Fibroblast of lung (primary cell): ENCODE measurements at places on chromosomes 4 and X.

DNA sequence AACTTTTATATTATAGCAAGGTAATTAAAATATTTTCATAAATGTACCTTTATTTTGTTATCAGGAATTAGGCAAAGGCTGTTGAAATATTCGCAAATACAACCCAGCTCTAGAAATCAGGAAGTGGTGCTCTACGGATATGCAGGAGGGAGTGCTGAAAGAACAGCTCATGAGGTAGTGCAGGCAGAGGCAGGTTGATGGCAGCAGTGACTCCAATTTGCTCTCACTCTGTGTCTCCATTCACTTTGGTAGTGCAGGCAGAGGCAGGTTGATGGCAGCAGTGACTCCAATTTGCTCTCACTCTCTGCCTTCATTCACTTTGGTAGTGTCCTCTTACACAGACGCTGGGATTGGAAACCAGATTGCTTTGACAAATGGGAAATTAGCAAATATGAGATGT lies 277.9 kb downstream of the TRIML1 start:
- no peak for DNase-seq

DNA sequence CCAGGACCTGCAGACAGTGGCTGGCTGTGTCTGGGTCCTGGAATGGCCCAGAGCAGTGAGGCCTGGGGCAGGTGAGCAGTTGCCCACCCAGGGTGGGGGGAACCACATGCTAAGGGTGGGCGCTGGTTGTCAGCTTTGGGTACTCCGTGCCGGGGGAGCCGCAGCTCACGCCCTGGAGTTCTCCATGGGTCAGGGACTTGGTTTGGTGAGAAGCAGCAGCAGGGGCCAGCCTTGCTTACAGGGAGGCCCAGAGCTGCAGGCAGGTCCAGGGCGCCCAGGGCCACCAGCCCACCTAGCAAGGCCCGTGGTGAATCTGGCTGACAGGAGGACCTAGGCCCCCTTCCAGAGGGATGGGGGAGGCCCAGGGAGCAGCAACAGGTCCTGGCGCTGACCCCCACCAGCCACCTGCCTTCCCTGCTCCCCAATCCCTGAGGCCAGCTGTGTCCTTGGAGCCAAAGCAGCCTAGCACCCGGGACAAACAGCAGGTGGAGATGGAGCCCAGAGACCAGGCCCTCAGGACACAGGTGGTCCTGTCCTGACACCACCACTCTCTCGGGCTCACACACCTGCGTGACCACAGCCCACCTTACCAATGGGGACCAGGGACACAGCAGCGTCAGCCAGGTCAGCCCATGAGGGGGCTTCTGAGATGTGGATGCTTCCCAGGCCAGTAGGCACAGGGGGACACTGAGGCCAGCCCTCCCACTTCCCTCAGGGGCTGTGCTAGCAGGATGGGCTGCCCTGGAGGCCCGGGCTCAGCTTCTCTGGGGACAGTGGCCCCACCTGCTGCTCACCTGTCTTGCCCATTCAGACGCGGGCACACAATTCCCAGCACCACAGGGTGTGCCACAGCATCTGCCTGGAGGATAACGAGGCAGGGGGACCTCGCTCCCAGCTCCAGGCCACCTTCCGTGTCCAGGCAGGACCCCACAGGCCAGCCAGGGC lies 3.5 kb downstream of the MXD4 start:
- no peak for DNase-seq

- DNase-seq = peak; percentile 72
These were observed 213.6 kb downstream of the PALLD start for GRCh38 chr4:168710353-168710946.

GRCh38 chr4:127505203-127505602 lies 127.6 kb upstream of the INTU start:
- peak; percentile 79 for DNase-seq

DNA sequence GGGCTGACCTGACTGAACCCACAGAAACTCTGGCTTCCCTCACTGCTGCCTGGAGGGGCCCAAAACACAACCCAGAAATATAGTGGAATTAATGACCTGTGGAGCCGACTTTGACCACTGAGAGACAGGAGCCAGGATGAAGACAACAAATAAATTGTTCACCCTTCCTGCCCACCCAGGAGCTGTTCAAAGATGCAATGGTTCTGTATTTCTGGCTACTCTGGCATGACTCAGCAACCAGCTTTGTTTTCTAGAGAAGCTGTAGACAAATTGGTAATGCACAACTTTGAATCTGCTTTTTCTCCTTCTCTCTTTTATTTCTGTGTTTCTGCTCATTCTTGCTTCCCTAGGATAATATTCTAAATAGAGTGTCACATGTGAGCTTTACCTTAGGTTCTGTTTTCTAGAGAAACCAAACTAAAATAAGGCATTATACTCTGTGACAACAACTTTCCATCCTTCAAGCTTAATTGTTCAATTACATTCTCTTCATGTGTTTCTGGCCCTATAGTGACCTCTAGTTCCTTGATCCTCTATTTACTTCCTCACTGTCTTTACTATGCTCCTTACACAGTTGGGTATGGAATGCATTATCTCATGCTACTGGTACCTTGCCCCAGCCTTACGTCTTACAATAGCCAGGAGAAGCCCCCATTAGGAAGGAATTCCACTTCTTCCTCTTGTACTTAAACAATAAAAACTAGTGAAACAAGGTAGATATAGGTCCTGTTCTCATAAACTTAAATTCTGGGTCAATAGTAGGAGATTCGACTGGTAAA lies 6.5 kb upstream of the PRKG2 start:
- no peak for DNase-seq
